Stimulated activated CD8-positive, alpha-beta memory T cell treated with anti-CD3 and anti-CD28 coated beads, Interleukin-2, amount 100 ng/mL, for 1 hour (primary cell): ENCODE measurements at places on chromosomes 6 and 20.

- no peak for DNase-seq
Measured at GRCh38 chr6:83183082-83183828, 9.8 kb downstream of the PGM3 start.

DNA sequence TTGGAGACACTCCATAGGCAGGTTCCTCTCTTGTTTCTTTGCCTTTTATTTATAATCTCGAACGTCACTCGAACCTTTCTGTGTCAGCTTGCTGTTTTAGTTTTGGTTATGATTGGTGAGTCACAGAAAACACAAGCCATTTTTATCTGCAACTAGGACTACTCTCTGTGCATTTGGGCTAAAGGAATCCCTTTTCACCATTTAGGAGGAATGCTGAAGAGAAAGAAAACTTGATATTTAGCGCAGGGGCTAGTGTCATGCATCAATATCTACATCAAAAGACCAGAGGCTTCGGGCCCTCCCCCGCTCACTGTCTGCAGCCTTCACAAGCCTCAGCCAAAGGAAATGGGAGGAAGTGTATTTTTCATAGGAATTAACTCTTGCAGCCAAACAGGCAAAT lies 507.8 kb upstream of the CITED2 start:
- no peak for DNase-seq

DNA sequence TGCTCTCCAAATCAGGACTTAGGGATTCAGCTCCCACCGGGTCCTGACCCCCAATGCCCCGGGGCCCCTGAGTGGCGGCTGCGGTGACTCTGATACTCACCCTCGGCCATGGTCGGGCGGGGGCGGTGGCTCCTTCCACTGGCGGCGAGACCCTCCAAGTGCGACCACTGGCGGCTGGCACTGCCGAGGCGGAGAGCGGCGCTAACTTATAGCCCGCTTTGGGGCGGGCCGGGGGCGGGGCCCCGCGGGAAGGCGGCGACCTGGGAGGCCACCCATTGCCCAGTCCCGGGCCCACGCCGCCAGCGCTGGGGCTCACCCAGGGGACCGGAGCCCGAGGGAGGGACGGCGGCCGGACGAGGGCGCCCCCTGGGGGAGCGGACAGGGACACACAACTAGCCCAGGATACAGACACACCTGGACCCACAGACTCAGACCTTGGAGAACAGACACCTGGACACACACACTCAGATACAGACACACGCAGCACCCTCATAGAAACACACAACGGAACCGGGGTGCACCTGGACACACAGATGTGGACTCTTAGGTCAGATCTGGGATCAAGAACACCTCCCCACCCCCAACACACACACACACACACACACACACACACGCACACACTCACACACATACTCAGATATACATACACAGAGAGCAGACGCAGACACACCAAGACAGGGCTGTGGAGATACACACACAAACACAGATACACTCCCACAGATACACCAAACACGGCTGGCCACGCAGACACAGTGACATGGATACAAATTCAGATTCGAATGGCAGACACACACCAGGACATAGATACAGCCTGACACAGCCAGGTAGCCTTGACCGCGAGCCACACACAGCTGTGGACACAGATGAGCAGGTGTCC lies at the start of gene TGM2:
Gene TGM2, minus strand, starts transcription at position 182 of the 877 bp plus-strand sequence. Its CDS starts 72 bp downstream, at position 110.
- no peak for DNase-seq

DNA sequence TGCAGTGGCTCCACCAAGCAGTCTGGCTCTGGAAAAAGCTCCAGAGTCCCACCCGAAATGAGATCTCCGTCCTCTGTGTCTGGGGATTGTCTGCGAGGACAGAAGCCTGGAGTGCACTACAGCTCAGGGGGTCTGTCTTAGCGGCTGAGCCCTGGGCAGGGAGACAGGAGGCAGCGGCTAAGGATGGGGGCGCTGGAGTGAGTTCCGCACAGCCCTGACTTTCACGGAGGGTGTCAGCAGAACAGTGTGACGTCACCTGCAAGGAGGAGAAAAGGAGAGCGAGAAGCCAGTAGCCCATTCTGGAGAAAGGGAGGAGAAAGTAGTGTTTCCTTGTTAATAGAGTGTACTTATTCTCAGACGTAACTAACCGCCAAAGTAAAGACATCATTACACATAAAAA lies 97.6 kb downstream of the FAM50B start:
- no peak for DNase-seq

DNA sequence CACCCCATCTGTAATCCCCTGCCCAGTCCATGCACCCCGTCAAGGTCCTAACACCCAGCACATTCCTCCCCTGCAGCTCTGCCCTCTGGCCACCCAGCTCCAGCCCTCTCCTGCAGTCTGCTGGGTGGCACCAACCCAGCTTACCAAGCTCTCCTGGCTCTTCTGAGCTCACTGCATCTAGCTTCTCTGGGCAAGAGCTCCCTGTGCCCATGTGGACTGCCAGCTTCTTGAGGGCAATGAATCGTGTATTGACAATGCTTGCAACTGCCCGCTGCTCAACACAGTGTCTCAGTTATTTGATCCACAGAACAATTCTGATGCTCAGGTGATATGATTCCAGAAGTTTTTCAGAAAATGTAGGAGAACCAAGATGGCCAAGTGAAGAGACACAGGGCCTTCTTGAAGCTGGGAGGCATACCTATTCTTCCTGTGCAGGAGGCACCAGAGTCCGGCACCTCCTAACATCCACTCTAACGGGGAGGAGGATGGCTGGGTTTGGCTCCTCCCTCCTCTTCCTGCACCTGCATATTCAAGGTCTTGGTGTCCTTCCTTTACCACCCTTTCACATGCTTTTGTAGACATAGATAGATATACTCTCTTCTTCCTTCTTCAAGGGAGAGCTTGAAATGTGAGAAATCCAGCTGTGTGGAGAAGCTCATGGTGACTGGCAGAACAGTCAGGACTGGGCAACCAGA lies 85.6 kb downstream of the TRERF1 start:
- DNase-seq = no peak

DNA sequence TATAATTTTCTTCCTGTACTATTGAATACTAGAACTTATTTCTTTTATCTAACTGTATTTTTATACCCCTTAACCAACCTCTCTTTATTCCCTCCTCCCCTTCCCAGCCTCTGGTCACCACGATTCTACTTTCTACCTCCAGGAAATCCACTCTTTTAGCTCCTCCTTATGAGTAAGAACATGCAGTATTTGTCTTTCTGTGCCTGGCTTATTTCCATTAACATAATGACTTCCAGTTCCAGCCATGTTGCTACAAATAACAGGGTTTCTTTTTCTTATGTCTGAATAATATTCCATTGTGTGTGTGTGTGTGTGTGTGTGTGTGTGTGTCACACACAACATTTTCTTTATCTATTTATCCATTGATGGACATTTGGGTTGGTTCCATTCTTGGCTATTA lies 152.3 kb upstream of the OLIG3 start:
- no peak for DNase-seq

GRCh38 chr6:27867945-27868300 lies 44.3 kb downstream of the OR2B2 start:
- DNase-seq = no peak
